Left renal pelvis (tissue), 4 donors: ENCODE measurements at places on chromosomes 12 and 14. TPM values are rescaled to one million over a fixed set of nuclear protein-coding genes. Genes with fewer than 3 reads are reported as not detected.

GRCh38 chr14:75279153-75279762, 630 bp downstream of the FOS start:
- no peak for DNase-seq

DNA sequence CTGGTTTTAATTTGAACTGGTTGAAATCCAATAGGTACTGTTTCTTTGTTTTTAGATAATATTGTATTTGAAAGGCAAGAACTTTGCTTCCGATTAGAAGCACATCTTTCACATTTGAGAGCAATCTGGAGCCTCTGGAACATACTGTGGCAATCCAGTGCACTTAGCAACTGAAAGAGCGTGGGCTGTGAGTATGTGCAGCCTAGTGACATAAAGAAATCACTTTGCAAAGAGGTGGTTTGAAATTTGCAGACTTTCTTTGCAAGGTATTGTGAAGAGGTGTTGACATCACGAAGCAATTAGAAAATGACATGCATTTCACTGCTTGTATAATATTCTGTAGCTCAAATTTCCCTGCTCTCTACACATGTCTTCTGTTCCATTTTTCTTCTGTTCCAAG, 23.5 kb upstream of the CFAP54 start:
- no peak for DNase-seq

- no peak for DNase-seq
These were observed 16.1 kb downstream of the INF2 start for GRCh38 chr14:104705340-104706047.

PCED1B gene
- polyA plus RNA-seq, result 1.5 TPM

SPTB gene
- 11.1 TPM for polyA plus RNA-seq

- DNase-seq, result no peak
These were observed 56.2 kb downstream of the SSPN start for GRCh38 chr12:26251600-26251999.

DNA sequence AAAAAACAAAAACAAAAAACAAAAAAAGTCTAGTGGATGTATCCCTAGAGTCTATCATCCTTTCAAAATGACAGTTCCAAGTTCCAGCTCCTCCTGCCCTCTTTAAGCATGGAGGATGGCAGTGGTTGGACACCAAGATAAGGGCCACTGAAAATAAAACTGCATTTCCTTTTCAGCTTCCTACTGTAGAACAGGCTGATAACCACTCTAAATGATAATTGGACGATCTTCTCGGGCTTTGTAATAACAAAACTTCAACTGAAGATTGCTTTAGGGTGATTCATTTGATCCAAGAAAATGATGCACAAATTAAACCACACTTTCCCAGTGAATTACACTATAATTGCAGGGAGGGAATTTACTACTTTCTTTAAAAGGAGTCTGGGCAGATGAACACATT, 42.2 kb upstream of the CRACR2A start:
- no peak for DNase-seq

GRCh38 chr14:46279327-46279726, 372.3 kb downstream of the RPL10L start:
- no peak for DNase-seq

- DNase-seq, result no peak
These were observed 37.8 kb downstream of the TC2N start for GRCh38 chr14:91829511-91829910.

- DNase-seq, result peak; percentile 78
These were observed 25.6 kb upstream of the MAP1LC3B2 start for GRCh38 chr12:116533343-116534251.

DNA sequence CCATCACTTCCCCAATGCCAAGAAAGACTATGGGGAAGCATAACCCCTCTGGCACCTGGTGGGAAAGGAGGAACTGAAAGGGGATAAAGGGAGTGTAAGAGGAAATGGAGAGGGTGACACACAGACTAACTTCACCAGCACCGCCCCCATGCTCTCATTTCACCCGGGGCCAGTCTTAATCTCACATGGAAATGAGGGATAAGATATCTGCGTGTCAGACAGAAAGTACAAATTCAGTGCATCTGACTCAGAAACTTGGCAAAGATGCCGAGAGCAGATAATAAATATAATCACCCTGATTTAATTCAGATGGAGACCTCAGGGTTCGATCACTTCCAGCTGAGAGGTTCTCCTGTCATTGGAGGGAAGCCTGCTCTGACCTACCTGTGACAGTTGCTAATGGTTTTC, 191.6 kb downstream of the DUSP6 start:
- no peak for DNase-seq

DNA sequence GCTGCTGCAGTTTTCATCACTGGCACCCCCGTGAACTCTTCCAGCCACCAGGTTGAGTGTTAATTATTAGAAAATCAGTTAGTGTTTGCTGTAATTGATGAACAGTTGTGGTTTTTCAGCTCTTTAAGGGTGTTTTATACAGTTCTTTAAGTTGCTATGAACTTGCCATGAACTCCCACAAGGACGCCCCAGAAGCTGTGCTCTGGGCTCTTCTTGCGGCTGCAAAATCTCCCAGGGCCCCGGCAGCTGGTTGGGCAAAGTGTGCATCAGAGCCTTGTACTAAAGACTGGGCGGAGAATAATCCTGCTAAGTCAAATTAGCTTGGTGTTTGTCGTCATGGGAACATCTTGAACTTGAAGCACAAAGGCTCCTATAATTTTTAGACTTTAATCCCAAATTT, 82.2 kb downstream of the EML1 start:
- no peak for DNase-seq

- DNase-seq, result no peak
These were observed 72.3 kb upstream of the TMX1 start for GRCh38 chr14:51167587-51168214.

JAG2 gene
- 10.9 TPM for polyA plus RNA-seq

DNA sequence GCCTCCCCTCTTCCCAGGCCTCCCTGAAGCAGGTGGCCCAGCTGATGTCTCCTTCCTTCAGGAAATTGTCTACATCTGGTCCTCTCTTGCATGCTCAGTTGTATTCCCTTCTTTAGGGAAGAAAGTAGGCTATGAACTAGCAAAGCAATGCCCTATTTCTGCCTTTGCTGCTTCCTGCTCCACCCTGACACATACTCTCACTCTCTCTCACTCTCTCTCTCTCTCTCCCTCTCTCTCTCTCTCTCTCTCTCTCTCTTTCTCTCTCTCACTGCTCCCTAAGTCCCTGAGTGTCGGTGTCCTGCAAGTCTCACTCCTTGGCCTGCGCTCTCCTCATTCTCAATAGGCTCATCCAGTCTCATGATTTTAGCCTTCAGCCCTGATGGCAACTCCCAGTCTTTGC, 19.4 kb upstream of the PARP11 start:
- no peak for DNase-seq

DBX2 gene
- 0.11 TPM for polyA plus RNA-seq

DNA sequence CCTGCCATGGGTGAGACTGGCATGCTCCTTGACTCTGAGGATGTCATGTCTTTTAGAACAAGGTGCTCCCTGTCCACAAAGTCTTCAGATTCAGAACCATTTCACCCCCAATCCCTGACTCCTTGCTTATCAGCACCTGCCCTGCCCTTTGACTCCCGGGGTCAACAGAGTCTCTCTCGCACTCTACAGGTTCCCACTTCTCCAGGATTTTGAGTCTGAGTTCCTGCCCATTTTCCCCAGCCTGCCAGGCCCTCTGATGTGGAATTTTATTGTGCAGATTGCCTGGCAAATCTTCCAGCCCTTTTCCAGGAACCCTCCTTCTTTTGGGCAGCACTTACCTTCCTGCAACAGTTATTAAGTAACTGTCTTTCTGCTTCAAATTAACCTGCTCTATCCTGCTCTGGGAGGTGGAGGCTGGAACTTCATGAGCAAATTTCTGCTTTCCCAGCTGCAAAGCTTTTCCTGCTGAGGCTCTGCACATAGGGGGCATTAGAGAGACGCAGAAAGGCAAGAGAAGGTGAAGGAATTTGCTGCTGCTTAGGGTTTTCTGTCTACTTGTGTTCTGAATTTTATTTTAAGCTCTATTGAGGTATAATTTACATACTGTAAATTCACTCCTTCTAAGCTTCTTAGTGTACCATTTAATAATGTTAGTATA, 259.1 kb downstream of the PCNX1 start:
- DNase-seq, result peak; percentile 53

BICDL1 gene
- polyA plus RNA-seq, result 39.9 TPM

DNA sequence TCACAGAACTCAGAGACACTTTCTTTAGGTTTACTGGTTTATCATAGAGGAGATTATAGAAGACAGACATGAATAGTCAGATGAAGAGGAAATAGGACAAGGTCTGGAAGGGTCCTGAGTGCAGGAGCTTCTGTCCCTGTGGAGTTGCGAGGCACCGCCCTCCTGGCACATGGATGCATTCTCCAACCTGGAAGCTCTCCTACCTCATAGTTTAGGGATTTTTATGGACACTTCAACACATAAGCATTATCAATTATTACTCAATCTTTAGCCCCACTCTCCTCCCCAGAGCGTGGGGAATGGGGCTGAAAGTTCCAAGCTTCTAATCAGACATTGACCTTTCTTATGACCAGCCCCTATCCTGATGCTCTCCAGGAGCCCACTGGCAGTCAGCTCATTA, 12.6 kb upstream of the KRT7 start:
- no peak for DNase-seq

GRCh38 chr14:96914571-96915128, 117.5 kb downstream of the VRK1 start:
- no peak for DNase-seq

DNA sequence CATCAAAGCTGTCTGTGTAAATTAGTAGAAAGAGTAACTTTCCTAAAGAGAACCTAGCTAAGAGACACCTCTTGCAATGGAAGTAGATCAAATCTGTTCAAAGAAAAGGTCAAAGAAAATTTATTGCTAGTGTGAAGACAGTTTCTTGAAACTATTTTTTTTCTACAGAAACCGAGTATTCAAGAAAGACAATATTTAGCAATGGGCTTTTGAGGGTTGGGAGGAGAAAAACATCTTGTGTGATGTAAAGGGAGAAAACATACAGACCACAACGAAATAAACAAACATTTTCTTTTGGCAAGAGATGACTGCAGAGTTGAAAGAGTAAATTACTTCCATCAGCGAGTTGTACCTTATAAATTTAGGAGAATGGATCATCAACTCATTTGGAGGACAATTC, 24.4 kb downstream of the NKX2-1 start:
- no peak for DNase-seq

- DNase-seq, result no peak
These were observed 155.5 kb downstream of the SLC15A5 start for GRCh38 chr12:16121953-16122352.

DNA sequence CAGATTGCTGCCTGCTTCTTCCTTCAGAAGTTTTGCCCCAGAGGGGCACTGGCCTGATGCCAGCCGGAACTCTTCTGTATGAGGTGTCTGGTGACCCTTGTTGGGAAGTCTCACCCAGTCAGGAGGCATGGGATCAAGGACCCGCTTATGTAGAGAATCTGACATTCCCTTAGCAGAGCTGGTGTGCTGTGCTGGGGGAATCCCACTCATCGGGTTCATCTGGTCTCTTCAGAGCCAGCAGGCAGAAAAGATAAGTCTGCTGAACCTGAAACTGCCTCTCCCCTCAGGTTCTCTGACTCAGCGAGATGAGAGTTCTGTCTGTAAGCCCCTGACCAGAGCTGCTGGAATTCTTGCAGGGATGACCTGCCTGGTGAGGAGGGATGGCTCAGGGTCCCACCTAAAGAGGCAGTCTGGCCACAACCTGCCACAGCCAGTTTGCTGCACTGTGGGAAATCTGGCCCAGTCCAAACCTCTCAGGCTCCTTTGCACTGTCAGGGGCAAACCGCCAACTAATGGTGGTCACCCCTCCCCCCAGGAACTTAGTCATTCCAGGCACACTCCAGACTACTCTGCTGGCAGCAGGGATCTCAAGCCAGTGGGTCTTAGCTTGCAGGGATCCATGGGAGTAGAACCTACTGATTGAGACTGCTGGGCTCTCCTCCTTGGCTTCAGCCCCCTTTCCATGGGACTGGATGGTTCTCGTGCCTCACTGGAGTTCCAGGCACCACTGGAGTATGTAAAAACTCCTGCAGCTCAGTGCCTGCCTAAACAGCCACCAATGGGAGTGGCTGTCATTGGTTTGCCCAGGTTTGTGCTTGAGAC, 4.1 kb downstream of the CLEC2D start:
- no peak for DNase-seq

GRCh38 chr14:96497586-96497985, 4.6 kb upstream of the PAPOLA start:
- no peak for DNase-seq

GRCh38 chr14:92404421-92404820, 81.5 kb downstream of the SLC24A4 start:
- no peak for DNase-seq

IAPP gene
- not detected for polyA plus RNA-seq

GRCh38 chr12:117388951-117389446, 27.6 kb upstream of the NOS1 start:
- peak; percentile 17 for DNase-seq

OR4E2 gene
- polyA plus RNA-seq, result 0.09 TPM

SNX6 gene
- 122 TPM for polyA plus RNA-seq

POTEG gene
- polyA plus RNA-seq, result not detected

TBX3 gene
- polyA plus RNA-seq, result 89.3 TPM

- no peak for DNase-seq
These were observed 38.9 kb downstream of the PPP1R13B start for GRCh38 chr14:103808403-103809001.

BIN2 gene
- 3.8 TPM for polyA plus RNA-seq
